ENCODE measurements at places on chromosomes 12 and 14. TPM values are rescaled to one million over a fixed set of nuclear protein-coding genes. Genes with fewer than 3 reads are reported as not detected.

DNA sequence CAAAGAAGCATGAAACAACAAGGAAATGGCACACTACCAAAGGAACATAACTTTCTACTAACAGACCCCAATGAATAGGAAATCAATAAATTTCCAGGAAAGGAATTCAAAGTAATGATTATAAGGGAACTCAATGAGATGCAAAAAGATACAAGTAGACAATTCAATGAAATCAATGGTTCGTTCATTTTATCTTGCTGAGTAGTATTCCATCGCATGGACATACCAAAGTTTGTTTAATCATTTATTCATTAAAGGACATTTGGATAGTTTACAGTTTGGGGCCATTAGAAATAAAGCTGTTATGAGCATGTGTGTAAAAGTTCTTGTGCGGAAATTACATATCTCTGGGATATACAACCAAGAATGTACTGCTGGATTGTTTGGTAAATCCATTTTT, 35.0 kb upstream of the LYZ start:
- DNase-seq, result no peak

- DNase-seq, result no peak
These were observed 506.2 kb upstream of the TBX3 start for GRCh38 chr12:115190010-115190770.

DNA sequence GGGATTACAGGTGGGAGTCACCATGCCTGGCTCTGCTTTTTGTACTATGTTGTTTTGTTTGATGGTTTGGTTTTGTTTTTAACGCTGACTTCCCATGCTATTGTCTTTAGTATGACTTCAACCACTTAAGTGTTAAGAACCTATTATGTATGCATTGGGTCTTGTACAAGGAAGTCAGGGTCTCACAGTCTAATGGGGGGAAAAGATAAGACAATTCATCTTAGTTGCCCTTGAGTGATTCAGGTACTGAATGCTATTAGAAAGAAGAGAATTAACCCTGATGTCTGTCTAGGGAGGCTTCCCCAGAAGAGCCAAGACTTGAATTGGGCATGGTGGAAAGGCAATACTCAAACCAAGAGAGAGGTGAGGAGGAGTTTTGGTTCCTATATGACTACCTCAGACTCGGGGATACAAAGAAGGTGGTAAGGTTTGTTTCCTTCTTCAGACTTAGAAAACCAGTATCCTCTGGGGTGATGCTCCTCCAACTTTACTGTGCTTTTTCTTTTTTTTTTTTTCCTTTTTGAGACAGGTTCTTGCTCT, 64.6 kb downstream of the SUSD6 start:
- DNase-seq, result no peak

GRCh38 chr12:115354007-115354890, 670.3 kb upstream of the TBX3 start:
- no peak for DNase-seq

- no peak for DNase-seq
These were observed 56.1 kb downstream of the EPS8 start for GRCh38 chr12:15733136-15733535.

- DNase-seq, result no peak
These were observed 1.2 kb downstream of the REM2 start for GRCh38 chr14:22884076-22884737.

DNA sequence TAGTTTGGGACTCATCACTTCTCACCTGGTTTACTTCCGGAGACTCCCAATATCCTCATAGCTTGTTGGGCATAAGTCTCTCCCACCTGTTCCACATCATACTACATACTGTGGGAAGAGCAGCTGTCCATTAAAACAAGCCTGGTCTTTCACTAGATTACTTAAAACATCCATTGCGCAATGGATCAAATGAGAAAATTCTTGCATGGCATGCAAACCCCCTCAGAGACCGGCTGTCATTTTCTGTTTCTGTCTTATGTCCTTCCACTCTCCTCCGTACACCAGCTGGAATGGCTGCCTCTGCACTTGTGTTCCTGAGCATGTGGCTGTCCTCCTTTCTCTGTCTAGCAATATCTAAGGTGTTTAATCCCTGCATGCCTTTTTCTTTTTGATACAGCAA, 265.6 kb downstream of the TMEM117 start:
- no peak for DNase-seq

- peak; percentile 73 for DNase-seq
These were observed 58.0 kb downstream of the LGMN start for GRCh38 chr14:92690171-92691011.

DNA sequence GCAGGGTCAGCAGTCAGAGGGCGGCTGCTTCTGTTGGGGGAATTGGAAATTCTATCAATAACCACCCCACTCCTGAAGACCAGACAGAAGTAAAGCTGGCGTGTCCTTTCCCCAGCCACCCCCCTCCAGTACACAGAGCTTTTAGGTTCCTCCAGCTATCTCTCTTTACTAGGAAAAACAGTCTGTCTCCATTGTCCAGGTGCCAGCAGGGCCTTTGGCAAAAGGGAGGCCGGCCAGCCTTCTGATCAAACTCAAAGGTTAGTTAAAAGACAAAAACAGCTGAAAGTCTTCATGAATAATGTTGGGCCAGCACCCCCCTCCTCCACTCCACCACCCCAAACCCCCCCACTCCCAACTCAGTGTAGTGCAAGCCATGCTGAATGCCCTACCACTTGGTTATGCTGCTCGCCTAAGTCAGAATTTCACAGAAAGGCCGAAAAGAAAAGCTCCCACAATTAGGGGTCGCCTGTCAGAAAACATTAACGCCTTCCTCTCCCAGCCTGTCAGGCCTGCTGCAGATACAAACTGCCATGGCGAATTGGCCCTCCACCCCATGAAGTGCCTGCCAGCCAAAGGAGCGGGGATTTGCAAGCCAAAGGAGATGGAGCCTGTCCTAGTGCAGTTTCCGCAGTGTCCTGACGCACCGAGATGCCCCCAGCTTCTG, 8.9 kb downstream of the ASCL1 start:
- DNase-seq, result no peak

DNA sequence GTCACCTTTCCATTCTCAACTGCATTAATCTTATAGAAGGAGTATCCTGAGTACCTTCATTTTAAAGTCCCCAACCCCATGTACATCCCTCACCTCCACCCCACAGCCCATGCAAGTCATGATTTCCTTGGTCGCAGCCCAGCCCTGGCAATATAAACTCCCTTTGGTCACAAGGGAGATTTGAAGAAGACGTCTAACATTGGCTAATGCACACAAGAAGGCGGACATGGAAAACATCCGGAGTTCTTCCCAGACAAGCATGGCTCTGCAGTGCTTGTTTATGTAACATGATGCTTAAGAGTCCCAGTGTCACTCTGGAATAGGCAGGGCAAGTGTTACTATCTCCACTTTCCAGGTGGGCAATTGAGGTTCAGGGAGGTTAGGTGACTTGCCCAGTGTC, 277.6 kb downstream of the DPF3 start:
- DNase-seq, result no peak

DNA sequence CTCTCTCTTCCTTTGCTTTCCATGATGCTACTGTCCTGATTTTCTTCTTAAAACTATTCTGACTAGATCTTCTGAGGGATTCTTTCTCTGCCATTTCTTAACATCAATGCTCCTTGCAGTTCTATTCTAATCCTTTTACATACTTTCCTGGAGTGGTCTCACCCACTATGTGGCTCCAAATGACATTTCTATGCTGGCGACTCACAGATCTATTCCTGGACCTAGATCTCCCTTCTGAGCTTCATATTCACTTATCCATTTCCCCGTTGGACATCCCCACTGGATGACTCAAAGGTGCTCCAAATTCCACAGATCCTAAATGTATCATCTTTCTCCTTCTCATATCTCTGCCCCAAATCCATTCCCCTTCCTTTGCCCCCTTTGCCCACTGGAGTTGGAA, 4.1 kb downstream of the TEP1 start:
- DNase-seq, result no peak

DNA sequence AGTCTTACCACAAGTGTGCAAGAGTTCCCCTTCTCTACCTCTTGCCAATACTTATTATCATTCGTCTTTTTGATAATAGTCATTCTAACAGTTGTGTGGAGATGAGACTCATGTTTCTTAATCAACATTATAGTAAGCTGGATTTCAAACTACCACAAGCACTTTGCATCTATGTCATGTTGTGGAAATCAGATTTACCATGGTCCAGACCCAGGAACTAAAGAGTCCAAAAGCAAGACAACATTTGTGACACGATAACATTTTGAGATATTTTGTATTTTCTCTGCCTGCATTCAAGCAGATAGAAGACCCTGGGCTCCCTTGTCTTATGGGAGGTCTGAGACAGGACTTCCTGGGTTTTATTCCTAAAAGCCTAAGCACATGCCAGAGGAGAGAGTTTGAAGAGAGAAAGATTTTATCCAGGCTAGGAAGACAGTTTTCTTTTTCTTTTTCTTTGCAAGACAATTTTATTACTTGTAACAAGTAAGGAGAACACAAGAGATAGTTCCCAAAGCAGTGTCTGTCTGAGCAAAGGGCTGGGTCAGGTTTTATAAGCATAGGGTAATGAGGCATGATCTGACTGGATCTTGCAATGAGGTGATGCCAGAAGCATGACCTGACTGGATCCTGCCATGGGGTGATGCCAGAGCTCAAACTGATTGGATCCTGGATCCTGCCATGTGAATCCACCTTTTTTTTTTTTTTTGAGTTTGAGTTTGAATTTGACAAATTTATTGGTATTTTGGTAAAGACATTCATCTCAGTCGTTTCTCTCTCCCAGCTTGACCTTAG, 180.5 kb upstream of the HMGA2 start:
- DNase-seq, result no peak

GRCh38 chr12:92927436-92928281, 1.4 kb downstream of the EEA1 start:
- no peak for DNase-seq

DNA sequence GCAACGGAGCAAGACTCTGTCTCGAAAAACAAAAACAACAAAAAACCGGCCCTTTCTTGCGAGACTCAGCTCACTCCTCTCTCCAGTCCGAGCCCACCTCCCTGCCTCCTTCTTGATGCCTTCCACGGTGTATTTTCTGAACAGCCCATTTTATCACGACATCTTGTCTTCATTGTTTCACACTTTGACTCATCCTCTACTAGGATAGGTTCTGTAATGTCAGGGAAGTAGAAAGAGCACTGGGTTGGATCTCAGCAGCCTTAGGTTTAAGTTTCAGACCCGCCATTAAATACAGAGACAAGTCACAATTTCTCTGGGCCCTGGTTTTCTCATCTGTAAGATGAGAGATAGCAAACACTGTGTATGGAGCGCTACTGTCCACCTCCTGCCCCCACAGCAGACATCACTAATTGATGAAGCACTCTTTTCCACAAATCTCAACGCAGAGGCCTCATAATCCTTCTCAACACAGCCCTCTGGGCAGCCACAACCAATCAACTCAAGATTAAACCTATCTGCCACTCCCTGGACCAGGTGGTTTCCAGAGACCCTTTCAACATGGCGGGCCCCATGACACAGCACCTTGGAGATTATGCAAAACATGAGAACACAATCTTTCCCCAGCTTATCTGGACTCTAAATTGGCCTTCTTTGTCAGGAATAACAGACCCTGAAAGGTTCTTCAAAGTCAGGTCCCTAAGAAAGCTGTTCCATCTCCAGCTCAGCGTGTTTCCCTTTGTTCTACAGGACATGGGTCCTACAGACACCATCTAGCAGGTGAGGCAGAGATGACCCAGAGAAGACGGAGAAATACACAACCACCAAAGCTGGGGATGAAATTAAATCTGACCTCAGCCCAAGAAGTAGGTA, 35.6 kb downstream of the CCDC88C start:
- no peak for DNase-seq

DNA sequence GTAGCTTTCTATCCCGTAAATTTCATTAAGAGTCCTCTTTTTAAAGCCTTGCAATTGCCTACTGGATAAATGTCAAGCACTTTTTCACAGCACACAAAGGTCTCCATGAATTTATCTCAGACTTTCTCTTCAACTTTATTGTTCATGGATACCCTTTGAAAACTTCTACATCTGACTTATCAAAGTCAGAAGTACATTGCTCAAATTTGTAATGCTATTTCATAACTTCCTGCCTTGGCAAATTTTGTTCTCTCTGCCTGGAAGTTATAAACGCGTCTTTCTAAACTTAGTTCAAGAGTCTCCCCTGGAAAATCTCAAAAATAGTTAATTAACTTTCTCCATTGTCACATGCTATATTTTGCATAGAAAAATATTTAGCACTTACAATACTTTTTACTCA, 55.9 kb upstream of the RERGL start:
- no peak for DNase-seq

GRCh38 chr14:105299654-105300541, 903 bp downstream of the BRF1 start:
- no peak for DNase-seq

DNA sequence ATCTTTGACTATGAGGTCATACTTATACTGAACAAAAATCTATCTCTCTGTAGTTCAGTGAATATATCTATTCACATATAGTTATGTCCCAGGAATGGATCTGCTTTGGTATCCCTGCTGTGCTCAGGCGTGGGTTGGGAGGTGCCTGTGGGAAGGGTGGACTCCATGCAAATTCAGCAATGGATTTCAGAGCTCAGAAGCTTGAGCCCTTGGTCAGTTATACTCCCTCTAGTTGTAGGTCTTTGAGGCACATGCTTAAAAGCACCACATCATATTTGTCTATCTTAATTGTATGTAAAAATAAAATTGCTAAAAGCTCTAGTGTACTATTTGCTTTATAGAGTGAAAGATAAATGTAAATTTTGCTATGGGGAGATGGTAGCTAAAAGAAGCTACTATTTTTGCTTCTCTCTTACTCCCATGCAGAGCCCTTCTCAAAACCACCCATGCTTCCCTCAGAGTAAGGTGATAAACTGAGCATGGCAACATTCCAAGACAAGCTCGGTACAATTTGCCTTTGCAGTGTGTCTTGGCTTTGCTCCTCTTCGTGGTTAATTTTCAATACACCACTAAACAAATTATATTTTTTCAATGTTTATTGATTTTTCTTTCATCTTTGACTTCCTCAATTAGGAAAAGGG, 54.9 kb downstream of the SLC16A7 start:
- no peak for DNase-seq

The NAV3 gene
- total RNA-seq, result 40.9 TPM

The FOXG1 gene
- not detected for total RNA-seq

The GRIP1 gene
- 4.7 TPM for total RNA-seq

The SDR9C7 gene
- not detected for total RNA-seq

The WDHD1 gene
- 2.8 TPM for total RNA-seq

The STAC3 gene
- total RNA-seq, result 4.1 TPM

The PLA2G1B gene
- total RNA-seq, result not detected

The KRT85 gene
- not detected for total RNA-seq

The IL31 gene
- not detected for total RNA-seq

The EXOC3L4 gene
- total RNA-seq, result 2.0 TPM

The CD27 gene
- 77.4 TPM for total RNA-seq
